ENCODE measurements at places on chromosomes 3 and 15.

GRCh38 chr15:43128980-43129335, 4.4 kb upstream of the TMEM62 start:
- DNase-seq = no peak

GRCh38 chr15:53565721-53566120, 193.7 kb downstream of the WDR72 start:
- no peak for DNase-seq

GRCh38 chr3:138241061-138241460, 54.0 kb downstream of the ARMC8 start:
- DNase-seq = peak; percentile 4

GRCh38 chr3:4508048-4508981, 15.2 kb downstream of the ITPR1 start:
- no peak for DNase-seq

DNA sequence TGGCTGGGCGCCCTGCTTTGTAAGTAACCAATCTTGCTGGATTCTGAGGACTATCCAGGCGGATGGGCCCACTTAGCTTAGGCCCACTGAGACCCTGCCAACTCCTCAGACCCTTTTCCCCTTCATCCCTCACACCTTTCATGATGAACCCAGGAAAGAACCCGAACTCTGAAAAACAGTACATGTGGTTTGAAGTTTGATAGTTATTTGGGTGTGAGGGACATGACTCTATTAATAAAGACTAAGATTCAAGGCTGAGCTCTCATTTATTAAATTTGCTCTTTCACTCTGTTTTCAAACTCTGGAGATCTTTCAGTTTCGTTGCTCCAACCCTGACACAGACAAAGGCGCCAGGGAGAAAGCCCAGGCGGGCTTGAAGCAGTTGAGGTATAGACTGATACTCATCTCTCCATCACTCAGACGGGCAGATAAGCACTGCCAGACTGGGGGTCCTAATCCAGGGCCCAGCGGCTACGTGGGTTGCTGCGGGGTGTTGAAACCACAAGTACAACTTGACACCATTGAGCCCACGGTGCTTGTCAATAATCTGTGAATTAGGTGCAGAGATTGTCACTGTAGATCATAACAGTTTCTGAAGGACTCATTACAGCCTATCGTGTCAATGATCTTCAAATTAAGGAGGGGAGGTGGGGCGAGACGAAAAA, 7.2 kb upstream of the SOX2 start:
- no peak for DNase-seq

- DNase-seq = no peak
Observed at GRCh38 chr3:58009026-58009748, 965 bp downstream of the FLNB start.
